ENCODE measurements at places on chromosomes 16 and 17. TPM values are rescaled to one million over a fixed set of nuclear protein-coding genes. Genes with fewer than 3 reads are reported as not detected.

DUSP14 gene
- total RNA-seq: 46.9 TPM

ZP2 gene
- total RNA-seq: not detected

RAPGEFL1 gene
- total RNA-seq: 3.1 TPM

CFAP52 gene
- not detected for total RNA-seq

KRTAP16-1 gene
- not detected for total RNA-seq

GP1BA gene
- total RNA-seq: not detected

ANKRD40CL gene
- not detected for total RNA-seq

IRF8 gene
- 0.31 TPM for total RNA-seq

GNAO1 gene
- total RNA-seq: 0.36 TPM

ZSCAN10 gene
- total RNA-seq: not detected

KCNJ18 gene
- total RNA-seq: not detected

All from A549 treated with ZK216348 at 1 μM for 4 hours (cell line).